ENCODE measurements at places on chromosomes 2 and 18.
A peak's percentile ranks its signal among the peaks of the same experiment; 100 is the strongest.

DNA sequence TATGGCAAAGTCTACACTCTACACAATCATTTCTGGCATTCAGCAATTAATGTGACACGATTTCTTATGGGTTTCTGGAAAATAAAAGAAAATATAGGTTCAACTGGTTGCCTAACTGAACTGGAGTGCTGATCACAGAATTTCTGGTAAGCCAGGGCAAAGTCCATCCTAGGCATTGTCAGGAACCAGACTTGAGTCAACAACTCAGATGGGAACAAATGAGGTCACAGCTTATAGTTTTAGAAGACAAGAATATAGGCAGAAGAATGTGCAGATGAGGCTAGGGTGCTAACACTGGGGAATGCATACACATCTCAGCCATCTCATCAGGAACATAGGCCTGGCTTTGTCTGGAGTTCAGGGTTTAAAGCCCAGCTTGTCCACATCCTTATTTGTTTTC is 317.2 kb upstream of the ID2 start:
- DNase-seq = no peak

GRCh38 chr18:62210138-62210537 is 23.1 kb downstream of the RELCH start:
- no peak for DNase-seq

- no peak for DNase-seq
Observed at GRCh38 chr2:144950899-144951560, 431.1 kb upstream of the ZEB2 start.

GRCh38 chr2:138124521-138124920 is 160.2 kb downstream of the HNMT start:
- DNase-seq = no peak

DNA sequence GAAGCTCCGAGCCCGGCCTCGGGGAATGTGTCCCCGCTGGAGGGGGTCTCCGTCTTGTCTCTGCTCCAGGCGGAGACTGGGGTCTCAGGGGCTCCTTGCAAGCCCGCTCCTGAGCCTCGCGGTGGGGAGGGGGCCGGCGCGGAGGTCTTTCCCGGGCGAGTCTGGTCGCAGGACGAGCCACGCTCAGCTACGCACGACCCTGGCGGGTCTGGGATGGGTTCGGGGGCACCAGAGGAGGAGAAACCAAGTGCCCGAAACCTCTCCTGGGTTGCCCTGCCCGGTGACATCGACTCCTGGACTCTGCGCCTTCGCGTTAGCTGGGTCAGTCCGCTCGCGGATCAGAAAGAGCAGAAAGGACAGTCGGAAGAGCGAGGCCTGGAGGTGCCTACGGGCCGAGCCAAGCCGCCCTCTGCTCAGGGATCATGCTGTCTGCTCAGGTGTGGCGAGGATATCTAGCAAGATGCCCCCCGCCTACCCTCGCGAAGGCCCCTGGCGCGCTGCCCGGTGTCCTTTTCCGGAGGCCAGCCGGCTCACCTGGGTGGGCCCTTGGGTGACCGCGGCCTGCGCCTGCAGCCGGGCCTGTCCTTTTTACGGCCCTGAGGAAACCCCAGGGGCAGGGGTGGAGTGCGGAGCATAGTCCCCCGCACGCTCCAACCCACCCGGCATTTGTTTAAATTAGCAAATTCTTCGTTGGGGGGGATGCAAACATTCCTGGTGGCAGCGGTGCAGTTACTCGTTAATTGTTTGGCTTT is 58.7 kb downstream of the SNORC start:
- DNase-seq = no peak

DNA sequence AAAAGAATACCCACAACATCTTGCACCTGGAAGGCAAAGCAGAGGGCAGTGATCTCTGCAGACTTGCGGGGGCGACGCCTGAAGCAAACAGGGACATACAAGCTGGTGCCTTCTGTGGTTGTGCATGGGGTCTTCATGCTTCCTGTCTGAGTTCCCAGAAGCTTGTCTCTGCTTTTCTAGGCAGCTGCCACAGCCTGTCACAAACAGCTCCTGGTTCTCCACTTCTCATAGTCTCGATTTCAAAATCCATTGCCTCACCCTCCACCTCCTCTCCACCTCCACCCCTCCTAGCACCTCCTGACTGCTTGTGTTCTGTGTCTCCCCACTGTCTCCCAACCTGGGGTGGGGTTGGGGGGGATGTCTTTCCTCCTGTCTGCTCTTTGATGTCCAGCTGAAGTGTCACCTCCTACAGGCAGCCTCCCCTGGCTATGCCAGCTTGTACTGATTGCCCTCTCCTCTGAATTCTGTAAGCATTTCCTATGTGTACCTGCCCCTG is 1.7 kb upstream of the PROC start:
- DNase-seq = peak; percentile 73

DNA sequence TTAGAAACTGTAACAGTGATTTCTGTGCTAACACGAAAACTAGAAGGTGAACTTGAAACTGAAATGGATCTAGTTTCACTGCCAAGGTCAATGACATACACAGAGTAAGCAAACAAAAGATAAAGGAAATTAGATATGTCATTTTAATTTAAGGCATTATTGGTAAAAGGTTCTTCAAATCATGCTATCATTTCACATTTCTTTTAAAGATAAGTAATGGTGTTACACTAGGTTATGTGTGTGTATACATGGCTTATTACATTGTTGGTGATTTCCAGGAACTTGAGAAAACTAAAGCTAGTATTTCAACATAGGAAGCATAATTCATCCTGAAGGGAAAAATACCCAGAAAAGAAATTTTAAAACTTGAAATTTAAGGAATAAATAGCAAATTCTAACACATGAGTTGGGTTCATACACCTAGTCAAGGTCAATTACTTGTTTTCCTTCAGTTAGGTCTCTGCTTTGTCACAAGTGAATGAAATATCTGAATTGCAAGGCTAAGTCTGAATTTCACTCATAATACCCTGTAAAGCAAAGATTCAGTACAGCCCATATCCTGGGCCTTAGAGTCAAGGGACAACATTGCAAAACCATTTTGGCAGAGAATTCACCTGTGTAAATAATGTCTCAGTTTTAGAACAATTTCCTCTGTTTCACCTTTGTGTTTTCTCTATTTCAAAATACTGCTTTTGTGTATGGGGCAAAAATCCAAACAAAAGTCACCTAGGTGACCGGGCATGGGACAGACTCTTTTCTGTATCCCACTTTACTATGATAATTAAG is 141.6 kb downstream of the SRBD1 start:
- no peak for DNase-seq

- DNase-seq = no peak
Observed at GRCh38 chr18:46374850-46375249, 270.7 kb downstream of the HAUS1 start.

GRCh38 chr2:14634489-14635390 is 2.2 kb downstream of the LRATD1 start:
- DNase-seq = peak; percentile 75

DNA sequence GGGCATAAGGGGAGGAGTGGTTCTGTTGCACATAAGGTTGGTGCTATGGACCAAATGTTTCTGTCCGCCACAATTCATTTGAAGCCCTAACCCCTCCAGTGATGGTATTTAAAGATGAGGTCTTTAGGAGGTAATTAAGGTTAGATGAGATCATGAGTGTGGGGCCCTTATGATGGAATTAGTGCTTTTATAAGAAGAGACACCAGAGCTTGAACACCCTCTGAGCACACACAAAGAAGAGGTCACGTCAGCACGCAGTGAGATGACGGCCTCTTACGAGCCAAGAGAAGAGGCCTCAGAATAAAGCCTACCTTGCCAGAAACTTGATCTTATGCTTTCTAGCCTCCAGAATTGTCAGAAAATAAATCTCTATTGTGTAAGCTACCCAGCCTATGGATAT is 386.4 kb upstream of the CYRIA start:
- DNase-seq = no peak

- DNase-seq = no peak
Observed at GRCh38 chr2:138274421-138275291, 226.9 kb upstream of the SPOPL start.

GRCh38 chr2:96341641-96342040 is 6.1 kb downstream of the NCAPH start:
- DNase-seq = no peak

DNA sequence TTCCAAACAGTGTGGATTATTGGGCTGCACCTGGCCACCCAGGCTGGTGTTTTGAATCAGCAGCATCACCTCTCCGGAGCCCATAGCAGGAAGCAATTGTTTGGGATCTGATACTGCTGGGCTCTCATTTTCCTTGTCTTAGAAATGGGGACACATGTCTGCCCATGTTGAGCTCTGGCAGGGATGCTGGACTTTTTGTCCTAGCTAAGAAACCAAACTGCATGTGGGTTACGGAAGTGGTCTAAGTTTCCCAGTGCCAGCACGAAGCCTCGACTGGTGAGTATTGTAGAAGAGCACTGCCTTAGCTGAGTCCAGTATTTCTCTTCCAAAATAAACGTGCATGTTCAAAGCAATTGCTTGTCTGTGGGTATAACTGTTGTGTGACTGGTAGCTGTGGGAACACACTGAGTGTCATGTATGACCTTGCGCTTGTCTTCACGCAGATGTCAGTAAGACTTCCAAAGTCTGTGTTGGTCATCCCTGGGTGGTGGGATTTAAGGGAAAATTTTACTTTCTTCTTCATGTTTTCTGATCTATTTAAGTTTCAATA is 43.6 kb downstream of the SH3RF3 start:
- no peak for DNase-seq

GRCh38 chr2:240178564-240178963 is 38.1 kb upstream of the OTOS start:
- no peak for DNase-seq

GRCh38 chr18:30208546-30208945 is 834.0 kb downstream of the DSC3 start:
- DNase-seq = no peak

DNA sequence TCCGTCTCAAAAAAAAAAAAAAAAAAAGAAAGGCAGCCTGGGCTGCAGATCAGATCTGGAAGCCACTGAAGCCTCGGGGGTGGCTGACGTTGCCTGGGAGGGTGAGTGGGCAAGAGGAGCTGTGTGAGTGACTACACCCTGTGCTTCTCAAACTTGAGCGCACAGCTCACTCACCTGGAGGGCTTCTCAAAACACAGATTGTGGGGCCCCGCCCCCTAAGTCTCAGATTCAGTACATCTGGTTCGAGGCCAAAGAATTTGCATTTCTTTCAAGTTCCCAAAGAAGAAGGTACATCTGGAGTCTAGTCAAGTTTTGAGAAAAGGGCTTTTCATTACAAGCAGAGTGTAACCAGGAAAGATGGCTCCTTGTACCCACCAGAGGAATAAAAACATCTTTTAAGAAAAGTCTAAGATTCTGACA is 97.7 kb upstream of the CAB39 start:
- no peak for DNase-seq

DNA sequence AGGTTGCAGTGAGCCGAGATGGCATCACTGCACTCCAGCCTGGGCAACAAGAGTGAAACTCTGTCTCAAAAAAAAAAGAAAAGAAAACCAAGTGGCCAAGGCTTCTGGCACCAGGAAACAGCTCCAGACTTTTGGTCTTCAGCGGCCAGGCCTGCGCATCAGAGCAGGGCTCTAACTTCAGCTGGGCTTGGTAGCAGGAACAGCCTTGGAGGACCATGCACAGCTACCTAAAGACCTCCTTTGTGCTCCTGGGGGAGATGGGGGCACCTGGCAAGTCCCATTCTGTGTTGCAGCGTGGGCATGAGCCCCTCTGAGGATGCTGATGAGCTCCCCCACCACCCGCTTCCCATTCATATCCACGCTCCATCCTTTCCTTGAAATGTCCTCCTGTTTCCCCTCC is 56.4 kb upstream of the SEMA4C start:
- DNase-seq = no peak

GRCh38 chr2:48131539-48132270 is 225.4 kb upstream of the FBXO11 start:
- no peak for DNase-seq

GRCh38 chr2:59084326-59084725 is 843.2 kb upstream of the FANCL start:
- no peak for DNase-seq

DNA sequence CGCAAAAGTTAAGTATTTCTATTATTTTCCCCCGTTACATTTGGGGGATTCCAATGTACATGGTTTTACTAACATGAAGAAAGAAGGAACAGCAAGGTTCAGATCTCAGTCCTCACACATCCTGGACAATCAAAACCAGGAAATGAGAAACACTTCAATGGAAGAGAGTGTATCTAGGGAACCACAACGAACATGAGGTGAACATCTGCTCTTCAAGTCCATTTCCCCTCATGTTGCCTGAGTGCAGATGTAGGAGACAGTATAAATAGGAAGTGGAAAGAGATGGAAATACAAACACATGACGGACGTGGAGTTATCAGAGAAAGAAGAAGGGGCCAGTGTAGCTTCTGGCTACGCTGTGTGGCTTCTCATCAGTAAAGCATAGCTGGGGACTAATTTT is 52.6 kb downstream of the CHN1 start:
- DNase-seq = no peak

GRCh38 chr2:70477441-70477844 is 76.2 kb downstream of the TGFA start:
- DNase-seq = no peak

DNA sequence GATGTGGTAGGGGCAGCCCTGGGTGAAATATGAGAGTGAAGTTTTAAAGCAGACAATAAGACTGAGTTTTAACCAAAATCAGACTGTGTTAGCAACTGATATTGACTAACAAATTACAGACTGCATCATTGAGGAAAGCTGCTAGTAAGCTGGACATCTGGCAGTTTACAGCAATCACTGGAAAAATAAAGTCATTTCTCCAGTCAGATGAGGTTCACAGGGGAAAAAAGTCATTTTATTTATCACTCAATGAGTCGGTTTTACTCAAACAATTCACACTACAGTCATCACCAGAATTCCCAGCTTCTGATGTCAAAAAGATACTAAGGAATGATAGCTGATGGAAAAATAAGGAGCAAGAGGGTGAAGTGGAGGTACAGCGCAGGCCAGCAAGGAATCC is 10.5 kb upstream of the TMEM177 start:
- DNase-seq = no peak

- DNase-seq = no peak
Observed at GRCh38 chr18:24702001-24702515, 241.6 kb downstream of the HRH4 start.

DNA sequence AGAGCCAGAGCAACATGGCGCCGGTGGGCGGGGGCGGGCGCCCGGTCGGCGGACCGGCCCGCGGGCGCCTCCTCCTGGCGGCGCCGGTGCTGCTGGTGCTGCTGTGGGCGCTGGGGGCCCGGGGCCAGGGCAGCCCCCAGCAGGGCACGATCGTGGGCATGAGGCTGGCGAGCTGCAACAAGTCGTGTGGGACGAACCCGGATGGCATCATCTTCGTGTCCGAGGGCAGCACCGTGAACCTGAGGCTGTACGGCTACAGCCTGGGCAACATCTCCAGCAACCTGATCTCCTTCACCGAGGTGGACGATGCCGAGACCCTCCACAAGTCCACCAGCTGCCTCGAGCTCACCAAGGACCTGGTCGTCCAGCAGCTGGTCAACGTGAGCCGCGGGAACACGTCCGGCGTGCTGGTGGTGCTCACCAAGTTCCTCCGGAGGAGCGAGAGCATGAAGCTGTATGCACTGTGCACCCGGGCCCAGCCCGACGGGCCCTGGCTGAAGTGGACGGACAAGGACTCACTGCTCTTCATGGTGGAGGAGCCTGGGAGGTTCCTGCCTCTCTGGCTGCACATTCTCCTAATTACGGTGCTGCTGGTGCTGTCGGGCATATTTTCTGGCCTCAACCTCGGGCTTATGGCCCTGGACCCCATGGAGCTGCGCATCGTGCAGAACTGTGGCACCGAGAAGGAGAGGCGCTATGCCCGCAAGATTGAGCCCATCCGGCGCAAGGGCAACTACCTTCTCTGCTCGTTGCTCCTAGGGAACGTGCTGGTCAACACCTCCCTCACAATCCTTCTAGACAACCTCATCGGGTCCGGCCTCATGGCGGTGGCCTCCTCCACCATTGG is 507 bp downstream of the CNNM4 start:
- peak; percentile 60 for DNase-seq

- no peak for DNase-seq
Observed at GRCh38 chr18:7742224-7742623, 175.1 kb downstream of the PTPRM start.
